Cortex of kidney (tissue), 1 donor: ENCODE measurements at places on chromosomes 12 and 14.

GRCh38 chr12:114636723-114637480 is 47.1 kb downstream of the TBX3 start:
- DNase-seq: no peak

DNA sequence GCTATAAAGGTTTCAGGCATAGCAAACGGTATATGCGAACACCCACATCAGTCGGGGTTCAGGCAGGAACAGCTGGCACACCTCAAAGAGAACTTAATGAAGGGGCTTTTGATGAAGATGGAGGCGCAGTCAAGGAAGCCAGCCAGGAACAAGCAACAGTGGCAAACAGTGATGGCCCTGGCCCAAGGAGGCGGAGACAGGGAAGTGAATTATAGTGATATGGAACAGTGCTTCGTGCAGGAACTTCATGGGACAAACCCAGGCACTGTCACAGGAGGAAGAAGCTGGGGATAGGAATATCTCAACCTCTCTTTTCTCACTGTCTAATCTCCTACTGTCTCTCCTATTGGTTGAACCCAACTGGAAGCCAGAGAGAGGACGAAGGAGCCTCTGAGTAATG is 328.3 kb downstream of the AACS start:
- no peak for DNase-seq

DNA sequence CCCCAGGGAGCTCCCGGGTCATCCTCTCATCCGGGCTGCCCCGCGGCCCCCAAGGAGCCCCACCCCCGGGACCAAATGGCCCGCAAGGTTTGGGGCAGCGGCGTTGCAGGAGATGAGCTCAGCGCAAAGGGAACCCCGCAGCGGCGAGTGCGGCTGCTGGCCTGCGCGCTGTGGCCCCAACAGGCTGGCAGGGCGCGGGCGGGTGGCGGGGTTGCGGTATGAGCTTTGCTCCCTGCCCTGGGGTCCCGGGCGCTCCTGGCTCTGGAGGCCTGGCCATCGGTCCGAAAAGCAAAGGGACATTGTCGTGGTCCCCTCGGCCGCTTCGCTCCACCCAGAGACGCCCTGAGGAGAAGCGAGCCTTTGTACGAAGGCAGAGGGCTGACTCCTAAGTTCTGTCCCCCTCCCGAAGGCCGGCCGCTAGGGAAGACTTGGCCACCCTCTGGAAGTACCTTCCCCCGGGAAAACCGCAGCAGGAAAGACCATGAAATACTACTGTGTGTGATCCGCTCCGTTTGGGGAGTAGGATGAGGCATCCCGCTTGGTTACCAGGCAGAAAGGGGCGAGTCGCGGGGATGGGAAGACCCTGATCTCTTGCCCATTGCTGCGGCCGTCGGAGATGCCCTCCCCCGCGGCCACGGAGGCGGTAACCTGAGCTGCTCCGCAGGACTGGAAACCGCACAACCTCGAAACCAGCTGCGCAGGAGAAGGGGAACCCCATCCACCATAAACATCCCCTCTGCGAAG is 620 bp upstream of the NID2 start:
- no peak for DNase-seq

DNA sequence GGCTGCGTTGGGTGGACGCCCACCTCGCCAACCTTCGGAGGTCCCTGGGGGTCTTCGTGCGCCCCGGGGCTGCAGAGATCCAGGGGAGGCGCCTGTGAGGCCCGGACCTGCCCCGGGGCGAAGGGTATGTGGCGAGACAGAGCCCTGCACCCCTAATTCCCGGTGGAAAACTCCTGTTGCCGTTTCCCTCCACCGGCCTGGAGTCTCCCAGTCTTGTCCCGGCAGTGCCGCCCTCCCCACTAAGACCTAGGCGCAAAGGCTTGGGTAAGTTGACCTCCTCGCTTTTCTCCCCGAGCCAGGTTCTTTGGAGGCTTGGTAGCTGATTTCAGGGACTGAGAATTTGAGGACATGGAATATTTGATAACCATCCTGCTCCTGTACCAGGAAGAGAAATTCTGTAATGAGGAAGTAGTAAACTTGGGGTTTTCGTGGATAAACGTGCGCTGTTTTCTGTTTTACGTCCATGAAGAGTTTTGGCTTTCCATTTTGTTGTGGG is 530 bp downstream of the APAF1 start:
- no peak for DNase-seq

- no peak for DNase-seq
Observed at GRCh38 chr14:81313775-81314429, 86.2 kb downstream of the STON2 start.

GRCh38 chr12:16392846-16393535 is 45.5 kb downstream of the MGST1 start:
- no peak for DNase-seq

GRCh38 chr14:20857630-20858261 is 33.4 kb upstream of the RNASE3 start:
- no peak for DNase-seq

- DNase-seq: no peak
Observed at GRCh38 chr12:40565029-40565633, 127.1 kb upstream of the CNTN1 start.

DNA sequence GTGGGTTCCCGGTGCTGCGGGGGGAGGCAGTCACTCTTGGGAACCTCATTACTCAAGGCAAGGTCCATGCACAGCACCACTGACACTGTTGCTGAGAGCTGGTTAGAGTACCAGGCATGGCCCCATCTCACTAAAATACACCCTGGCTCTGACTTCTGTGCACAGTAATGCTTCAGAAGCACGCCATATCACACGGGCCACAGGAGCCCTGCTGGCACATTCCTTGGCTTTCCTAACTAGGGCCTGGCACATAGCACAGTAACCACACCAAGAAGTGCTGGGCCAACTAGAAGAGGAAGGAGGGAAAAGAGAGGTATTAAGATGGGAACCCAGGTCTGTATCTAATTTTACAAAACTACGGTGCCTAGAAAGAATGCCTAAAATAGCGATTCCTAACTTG is 13.5 kb upstream of the RAB35 start:
- DNase-seq: no peak

DNA sequence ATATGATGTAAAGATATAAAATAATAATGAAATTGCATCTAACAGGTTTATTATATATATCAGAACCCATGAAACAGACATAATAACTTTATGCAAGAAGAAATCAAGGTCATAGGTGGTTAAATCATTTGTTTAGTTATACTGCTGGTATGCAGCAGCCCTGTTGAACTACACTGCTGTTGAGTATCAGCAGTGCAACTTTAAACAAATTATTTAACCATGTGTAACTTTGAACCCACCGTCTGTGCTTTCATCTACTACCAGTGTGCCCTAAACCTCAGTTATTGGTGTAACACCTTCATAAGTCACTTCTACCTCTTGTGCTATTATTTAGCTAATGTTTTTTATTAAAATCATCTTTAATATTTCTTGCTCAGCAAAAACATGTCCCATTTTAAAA is 262.3 kb upstream of the CRY1 start:
- no peak for DNase-seq

GRCh38 chr12:72406111-72406510 is 133.9 kb downstream of the TRHDE start:
- DNase-seq: no peak

- DNase-seq: no peak
Observed at GRCh38 chr14:42778984-42779383, 1172.3 kb downstream of the LRFN5 start.

- no peak for DNase-seq
Observed at GRCh38 chr12:24839268-24839791, 109.6 kb downstream of the BCAT1 start.

- no peak for DNase-seq
Observed at GRCh38 chr14:52783206-52783605, 8.2 kb downstream of the GNPNAT1 start.

- DNase-seq: no peak
Observed at GRCh38 chr14:21382886-21383847, 652 bp downstream of the SUPT16H start.

GRCh38 chr14:92280554-92281262 is 42.3 kb upstream of the SLC24A4 start:
- no peak for DNase-seq

GRCh38 chr12:25276199-25276937 is 25.6 kb upstream of the KRAS start:
- no peak for DNase-seq

DNA sequence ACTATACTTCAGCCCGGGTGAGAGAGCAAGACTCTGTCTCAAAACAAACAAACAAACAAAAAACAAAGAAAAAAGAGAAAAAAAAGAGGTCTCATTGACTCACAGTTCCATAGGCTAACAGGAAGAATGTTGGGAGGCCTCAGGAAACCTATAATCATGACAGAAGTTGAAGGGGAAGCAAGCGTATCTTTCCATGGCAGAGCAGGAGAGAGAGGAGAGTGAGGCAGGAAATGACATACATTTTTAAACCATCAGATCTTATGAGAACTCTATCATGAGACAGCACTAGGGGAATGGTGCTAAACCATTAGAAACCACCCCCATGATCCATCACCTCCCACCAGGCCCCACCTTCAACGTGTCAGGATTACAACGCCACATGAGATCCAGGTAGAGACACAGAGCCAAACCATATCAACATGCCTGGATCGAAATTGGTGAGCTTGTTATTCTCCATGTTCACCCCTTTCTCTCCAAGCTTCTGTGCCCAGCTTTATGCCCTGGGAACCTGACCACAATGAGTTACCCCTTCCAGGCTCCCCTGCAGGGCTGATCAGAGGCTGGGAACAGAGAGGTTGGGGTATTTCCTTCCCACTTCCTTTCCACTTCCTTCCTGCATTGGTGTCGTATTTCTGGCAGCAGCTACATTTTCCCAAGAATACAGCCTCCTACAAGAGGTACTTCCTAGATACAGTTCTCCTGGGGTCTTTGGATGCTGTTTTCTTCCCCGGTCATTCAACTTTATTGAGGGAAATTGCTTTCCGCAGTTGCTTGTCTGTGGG is 219.3 kb upstream of the FLRT2 start:
- DNase-seq: no peak

DNA sequence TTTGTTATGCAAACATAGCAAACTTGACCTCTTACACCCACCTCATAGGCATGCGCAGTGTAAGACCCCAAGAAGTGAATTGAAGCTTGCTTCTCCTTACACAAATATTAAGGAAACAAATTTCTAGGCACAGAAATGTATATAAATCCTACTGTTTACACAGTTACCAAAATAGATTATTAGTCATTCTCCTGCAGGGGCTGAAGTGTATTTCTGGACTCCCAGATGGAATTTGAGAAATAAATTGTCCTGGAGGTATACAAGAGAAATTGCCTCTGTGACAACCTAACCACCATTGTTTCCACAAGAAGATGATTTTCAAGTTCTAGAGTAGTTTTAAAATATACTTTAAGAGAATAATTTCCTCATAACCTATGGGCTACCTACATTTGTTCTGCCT is 656.0 kb upstream of the MDGA2 start:
- DNase-seq: no peak

DNA sequence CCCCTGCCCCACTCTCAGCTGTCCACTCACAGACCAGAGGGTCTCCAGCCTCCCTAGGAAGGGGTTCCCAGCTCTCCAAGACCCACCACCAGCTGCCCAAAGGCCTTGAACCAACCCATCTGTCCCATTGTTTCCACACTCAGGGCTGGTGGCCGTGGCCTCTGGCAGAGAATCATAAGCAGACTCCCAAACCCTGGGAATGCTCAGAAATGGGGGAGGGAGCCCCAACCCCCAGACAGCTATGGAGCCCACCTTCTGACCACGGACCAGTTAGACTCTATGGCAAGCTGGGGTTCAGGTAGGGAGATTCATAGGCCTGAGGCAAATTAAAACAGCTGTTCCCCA is 280.0 kb downstream of the DPF3 start:
- DNase-seq: no peak

DNA sequence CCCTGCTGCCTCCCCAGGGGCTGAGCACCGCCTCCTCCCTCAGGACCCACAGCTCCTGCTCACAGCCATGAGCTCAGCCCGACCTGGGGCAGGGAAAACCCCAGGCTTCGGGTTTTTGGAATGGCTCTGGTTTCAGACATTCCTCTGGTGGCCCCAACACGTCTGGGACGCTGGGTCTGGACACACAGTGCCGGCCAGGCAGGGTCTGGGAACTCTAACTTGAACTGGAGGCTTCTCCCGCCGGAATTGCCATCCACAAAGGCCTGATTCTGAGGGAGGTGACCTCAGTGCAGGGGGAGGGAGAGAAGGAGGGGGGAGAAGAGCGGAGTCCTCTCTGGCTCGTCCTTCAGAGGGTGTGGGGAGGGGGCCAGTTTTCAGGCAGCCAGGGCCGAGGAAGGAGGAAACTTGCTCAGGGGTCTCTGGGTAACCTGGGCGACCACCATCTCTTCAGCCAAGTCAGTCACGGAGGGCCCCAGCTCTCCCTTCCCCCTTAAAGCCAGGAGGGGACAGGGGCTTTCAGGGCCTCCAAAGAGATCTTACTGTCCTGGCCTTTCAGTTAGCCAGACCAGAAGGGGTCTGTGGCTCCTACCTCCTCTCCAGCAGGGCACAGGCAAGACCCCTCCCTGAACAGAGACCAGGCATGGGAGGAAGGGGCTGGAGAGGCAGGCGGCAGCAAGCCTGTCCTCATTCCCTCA is 19.4 kb downstream of the NCKAP5L start:
- no peak for DNase-seq

GRCh38 chr12:14921218-14921617 is 17.1 kb downstream of the ERP27 start:
- no peak for DNase-seq

DNA sequence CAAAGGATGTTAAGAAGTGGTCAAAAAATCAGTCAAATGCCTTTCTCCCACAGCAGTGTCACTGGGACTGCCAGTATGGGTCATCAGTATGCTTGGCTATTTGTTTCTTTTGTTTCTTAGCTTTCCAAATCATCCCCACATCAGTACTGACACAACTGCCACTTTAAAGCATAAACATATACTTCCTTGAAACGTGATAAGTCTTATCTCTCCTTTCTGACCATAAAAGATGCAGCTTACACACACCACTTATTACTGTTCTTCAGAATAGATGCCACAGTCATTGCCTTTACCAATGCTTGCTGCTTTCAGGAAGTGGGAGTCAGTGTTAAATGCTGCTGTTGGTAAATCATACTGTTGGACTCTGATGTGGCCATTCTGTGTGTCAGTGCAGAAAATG is 18.6 kb upstream of the GARIN2 start:
- no peak for DNase-seq

DNA sequence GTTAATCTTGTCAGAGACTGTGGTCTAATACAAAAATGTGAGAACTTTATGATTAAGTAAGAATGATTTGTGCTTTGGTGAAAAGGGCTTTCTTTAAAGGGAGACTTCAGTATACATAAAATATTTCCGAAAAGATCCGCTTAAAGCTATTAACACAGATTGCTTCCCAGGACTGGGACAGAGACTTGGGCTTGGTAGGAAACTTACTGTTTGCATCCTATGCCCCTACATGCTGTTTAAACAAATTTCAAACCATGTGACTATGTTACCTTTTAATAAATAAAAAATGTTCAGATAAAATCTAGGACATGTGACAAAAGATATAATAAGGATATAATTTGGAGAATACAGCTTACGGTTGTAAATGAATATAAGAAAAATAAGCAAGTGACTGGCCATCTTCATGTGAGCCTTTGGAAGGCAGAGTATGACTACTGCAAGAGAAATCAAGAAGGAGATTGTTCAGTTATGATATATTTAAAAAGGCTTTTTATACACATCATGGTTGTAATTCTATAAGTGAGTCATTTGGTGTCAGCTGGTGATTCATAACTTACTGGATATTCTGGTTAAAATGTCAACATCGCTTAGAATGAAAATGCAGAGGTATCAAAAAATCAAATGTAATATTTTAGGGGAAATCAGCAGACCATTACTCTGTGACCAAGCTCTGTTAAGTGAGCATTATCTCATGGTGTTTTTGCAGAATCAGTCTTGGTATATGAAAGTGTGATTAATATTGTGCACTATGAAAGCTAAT is 234.7 kb upstream of the E2F7 start:
- DNase-seq: no peak

- DNase-seq: no peak
Observed at GRCh38 chr12:123050913-123051312, 70.4 kb downstream of the ARL6IP4 start.

- DNase-seq: no peak
Observed at GRCh38 chr14:74904635-74905503, 18.2 kb downstream of the RPS6KL1 start.
